RPMI8226 (cell line): ENCODE measurements at places on chromosomes 2 and 18.
A peak's percentile ranks its signal among the peaks of the same experiment; 100 is the strongest.

DNA sequence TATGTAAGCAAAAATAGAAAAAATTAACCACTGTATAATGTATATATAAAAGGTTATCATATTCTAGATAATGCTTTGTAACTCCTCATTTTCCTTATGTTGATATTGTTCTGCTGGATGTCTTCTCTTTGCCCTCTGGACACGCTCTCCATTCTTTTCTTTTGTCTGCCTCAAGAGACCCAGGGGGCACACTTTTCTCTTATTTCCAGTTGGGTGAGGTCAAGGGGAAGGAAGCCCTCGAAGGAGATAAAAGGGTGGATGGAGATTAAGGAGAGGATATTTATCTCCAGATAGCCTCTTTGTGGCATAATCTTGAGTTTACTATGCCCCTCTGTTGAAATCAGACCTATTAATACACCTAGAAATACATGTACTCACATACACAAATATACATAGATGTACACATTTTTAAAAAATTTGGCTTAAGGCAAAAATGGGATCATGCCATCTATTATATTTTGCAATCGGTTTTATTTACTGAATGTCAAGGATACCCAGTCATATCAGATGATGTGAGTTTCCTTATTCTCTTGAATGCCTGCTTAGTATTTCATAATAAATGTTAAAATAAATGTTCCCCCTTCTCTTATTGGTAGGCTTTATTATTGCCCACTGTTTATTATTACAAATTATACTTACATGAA, 65.3 kb downstream of the LCLAT1 start:
- DNase-seq: no peak

- no peak for DNase-seq
Observed at GRCh38 chr2:240341064-240341463, 94.4 kb upstream of the GPC1 start.

DNA sequence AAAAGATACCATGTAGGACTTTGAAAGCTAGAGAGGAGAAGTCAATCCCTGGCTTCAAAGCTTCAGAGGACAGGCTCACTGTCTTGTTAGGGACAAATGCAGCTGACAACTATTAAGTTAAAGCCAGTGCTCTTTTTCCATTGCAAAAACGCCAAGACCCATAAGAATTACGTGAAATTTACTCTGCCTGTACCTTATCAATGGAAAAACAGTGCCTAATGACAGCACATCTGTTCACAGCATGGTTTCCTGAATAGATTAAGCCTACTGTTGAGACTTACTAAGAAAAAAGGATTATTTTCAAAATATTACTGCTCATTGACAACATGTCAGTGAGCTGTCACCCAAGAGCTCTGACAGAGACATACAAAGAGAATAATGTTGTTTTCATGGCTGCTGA, 52.9 kb downstream of the ANKRD12 start:
- no peak for DNase-seq

DNA sequence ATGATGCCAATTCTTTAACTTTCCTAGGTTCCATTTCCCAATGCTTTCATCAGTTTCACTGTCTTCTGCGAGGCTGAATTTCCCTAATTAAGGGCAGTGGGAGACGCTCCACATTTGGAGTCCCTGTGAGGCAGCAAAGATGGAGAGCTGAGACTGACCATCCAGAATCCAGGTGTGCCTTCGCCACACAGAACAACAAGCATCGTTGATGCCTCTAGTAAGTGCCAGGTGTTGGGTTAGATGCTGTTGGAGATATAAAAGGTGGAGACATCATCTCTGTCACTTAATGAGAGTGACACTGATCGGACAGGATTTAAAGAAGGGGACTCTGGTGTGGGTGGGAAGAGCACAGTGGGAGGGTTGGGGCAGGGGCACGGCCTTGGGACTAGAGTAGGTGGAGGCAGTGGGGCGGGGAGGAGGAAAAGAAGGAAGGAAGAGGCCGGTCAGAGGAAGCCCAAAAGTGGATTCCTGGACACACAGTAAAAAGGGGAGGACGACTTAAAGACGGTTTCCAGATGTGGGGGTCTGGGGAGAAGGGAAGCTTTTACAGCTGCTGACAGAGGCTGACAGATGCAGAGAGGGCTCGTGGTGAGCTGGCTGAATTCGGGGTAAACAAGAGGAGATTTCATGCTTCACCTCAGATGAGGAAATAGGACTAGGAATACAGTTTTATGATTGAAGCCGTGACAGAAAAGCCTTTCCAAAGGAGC, 113.0 kb downstream of the BCL2 start:
- no peak for DNase-seq

DNA sequence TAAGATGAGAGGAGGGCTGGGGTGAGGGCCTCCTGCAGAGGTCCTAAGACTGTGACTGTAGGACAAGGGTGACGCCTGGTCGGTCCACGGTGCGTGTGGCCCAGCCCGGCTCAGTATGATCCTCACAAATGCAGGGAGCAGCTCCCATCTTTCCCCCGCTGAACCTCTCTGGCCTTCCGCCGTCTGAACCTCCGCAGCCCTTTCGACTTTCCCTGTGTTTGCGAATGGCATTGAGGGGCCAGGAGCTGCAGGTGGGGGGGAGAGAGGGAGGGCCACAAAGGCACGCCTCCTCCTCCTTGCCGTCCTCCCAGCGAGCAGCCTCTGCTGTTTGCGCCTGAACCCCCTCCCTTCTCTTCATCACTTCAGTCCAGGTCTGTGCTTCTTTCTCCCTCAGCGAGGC, 68.6 kb upstream of the PXDN start:
- DNase-seq: no peak

- no peak for DNase-seq
Observed at GRCh38 chr2:43008388-43008787, 216.0 kb upstream of the HAAO start.

- DNase-seq: no peak
Observed at GRCh38 chr2:74502147-74502719, 2.8 kb upstream of the LBX2 start.

GRCh38 chr2:584863-585823, 92.1 kb downstream of the TMEM18 start:
- peak; percentile 62 for DNase-seq
